ENCODE measurements at places on chromosomes 3 and 15.

DNA sequence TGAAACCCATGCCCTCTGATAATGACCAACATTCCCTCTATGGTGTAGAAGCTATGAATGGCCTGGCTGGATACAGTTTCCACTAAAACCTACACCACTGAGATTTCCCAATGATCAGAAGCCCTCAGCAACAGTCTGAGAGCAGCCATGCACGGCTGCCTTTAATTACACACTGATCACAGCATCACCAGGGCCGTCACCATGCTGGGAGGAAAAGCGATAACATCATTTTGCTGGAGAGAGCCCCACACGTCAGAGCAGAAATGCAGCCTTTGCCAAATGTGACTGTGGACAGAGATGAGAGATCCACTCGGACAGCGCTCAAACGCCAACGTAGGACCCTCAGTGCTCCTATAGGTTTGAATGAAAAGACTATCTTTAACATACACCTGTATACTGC lies 135.0 kb downstream of the XXYLT1 start:
- no peak for DNase-seq

DNA sequence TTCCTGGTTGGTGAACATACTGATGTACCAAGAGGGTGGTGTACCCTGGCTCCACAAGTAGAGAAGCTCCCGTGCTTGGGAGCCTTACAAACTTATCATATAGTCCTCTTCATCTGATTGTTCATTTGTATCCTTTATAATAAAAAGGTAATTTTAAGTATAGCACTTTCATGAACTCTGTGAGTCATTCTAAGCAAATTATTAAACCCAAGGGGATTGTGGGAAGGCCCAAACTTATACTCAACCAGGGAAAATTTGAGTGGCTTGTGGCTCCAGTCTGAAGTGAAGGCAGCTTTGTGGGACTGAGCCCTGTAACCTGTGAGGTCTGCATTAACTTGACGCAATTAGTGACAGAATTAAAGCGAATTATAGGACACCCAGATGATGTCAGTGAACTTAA lies 29.0 kb downstream of the TTBK2 start:
- DNase-seq, result no peak

- DNase-seq, result no peak
Observed at GRCh38 chr3:105375750-105376511, 9.2 kb downstream of the ALCAM start.

- DNase-seq, result no peak
Observed at GRCh38 chr3:12247411-12247810, 41.5 kb upstream of the PPARG start.

DNA sequence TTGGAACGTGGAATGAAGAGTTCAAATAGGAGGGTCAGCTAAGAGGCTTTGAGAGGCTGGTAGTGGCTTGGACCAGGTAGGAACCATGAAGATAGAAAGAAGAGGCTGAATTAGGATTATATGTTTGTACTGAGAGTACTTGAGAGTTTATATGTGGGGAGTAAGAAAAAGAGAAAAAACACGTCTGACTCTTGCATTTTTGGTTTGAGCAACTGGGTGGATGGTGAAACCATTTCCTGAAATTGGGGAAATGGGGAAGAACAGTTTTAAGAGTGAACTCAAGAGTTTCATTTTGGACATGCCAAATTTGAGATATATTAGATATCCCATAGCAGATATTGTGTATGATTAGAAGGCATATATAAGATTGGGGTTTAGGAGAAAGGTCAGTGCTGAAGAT lies 92.9 kb upstream of the TNIK start:
- no peak for DNase-seq

DNA sequence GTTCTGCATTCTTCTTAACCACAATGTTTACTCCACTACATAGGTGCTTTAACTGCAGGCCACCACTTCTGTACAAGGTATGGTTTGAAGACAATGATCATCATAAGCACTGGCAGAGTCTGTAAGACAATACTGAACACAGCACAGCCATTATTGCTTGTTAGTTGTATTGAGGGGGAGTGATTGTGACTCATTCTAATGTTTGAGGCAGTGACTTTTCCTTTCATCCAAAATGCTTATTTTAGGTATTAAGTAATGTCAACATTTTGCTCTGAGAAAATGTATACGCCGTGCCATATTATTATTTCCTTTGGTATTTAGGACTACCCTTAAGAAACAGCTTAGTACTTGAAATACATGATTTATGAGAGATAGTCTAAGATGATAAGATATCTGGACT lies 618.2 kb upstream of the ZNF717 start:
- peak; percentile 8 for DNase-seq

DNA sequence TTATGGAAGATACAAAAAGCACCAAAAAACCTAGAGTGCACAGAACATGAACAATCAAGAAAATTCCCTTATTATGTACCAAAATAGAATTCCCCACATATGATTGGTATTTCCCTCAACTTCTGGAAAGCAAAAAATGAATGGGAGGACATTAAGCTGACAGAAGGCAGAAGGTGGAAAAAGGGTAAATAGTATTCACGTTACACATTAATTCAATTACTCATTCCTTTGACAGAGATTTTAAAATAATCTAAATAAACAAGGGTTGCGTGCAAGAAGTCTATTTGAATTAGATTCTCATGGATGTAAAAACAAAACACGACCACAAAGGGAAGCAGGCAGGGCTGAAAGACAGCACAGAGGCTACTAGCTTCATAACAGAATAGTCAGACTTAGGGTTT lies 260.5 kb upstream of the ZPLD1 start:
- DNase-seq, result no peak

GRCh38 chr3:143078883-143079282 lies 40.7 kb upstream of the CHST2 start:
- no peak for DNase-seq

GRCh38 chr3:118810499-118811035 lies 224.1 kb downstream of the IGSF11 start:
- DNase-seq, result no peak

DNA sequence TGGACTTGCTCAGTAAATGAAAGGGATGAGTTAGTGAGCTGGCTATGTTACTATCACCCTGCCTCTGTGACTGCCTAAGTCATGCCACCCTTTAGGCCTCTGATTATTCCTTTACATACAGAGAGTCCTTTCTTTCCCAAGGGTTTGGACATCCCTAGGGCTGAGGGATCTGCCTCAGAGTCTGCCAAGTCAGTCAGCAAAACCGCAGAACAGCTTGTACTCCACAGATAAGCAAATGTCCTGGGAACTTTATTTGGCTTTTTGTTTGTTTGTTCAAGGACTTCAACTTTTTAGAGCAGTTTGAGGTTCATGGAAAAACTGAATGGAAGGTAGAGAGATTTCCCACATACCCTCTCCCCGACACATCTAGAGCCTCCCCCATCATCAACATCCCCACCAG lies 82.6 kb upstream of the TRIM42 start:
- no peak for DNase-seq

GRCh38 chr3:11568503-11569155 lies 75.1 kb downstream of the VGLL4 start:
- peak; percentile 68 for DNase-seq

DNA sequence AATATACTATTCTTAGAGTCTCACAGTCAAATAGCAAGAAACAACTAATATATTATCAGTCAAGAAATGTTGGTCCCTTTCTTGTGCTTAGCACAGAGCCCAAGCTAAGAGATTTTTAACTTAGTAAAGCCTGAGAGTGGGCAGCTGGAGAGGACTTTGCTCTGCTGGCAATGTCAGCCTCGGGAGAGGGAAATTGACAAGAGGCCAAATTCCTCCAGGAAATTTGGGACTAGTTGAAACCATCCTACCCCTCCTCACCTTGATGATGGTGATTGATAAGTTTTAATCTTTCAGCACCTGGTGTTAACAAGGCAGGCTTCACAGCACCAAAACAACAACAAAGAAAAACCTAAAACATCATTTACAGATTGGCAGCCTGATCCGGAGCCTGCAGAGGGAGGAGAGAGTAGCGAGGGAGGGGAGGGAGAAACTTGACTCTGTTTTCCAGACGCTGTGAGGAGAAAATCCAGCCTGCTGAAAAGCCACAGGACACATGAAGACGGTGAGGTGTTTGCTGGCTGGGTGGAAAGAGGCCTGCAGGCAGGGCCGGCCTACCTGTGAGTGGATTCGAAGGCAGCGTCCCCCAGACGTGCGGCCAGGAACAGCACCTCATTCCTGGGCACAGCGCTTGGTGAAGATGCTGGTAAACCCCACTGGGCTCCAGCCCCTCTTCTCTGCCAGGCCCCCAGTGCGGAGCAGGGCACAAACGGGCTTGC lies 150.9 kb downstream of the LRRC28 start:
- DNase-seq, result no peak

DNA sequence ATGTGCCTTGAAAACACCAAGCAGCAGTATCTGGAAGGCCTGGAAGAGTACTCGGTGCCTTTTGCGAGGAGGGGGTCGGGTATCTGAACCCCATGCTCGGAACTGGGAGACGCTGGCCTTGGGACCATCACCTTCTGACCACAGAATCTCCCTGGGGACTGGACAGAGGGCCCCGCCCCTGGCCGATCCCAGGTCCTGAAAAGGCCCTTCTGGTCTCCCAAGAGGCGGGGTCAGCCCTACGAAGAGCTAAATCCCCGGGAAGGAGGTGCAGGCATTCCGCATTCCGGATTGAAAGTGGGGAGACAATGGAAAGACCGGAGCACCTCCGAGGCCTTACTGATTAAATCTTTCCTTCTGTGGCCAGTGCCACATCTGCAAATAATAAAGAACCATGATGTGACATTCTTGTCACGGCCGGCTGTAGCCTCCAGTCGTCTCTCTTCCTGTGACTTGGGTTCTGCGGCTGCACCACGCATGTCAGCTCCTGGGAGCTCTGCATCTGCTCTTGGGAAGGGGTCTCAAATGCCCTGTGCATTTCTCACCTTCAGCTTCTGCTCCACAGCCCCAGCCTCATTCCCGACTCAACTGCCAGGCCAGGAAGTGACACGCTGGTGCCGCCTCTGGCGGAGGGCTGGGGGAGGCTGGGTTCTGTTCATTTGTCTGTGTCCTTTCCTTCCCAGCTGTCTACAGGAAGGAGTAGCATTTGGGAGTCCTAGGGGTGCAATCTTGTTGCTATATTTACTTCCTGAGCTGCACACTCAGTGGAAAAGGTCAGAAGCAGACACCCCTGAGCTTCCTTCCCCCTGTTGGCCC lies 173.5 kb downstream of the KLF13 start:
- DNase-seq, result no peak

DNA sequence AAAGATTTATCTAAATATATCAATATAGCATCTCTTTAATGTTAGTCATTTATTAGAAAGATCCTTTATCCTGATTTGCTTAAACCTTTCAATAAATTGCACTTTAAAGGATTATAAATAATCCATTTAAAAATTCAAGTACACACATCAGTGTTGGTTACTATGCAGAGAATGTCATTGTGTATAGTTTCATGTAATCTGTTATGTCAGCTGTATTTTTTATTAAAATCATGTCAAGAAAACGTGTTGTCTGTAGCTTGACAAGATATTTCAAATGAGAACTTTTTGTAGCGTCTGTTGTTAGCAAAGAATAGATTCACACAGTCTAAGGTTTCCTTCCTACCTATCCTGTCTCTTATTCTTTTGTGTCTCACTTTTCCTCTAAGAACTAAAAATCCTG lies 7.8 kb downstream of the PDHB start:
- no peak for DNase-seq

DNA sequence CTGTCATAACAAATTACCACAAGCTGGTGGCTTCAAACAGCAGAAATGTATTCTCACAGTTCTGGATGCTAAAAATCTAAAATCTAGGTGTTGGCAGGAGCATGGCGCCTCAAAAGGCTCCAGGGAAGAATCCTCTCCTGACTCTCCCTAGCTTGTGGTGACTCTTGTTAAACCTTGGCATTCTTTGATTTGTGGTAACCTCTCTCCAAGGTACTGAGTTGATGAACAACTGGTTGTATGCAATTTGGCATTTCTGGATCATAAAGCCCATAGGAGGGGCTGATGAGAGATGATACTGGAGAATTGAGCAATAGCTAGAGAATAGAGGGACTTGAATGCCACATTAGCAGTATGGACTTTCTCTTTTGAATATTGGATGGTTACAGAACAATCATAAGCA lies 821.8 kb downstream of the TBL1XR1 start:
- no peak for DNase-seq

GRCh38 chr3:45593708-45594601 lies 596 bp upstream of the LIMD1 start:
- peak; percentile 67 for DNase-seq

GRCh38 chr15:82855286-82856100 lies 46.1 kb downstream of the WHAMM start:
- DNase-seq, result no peak

DNA sequence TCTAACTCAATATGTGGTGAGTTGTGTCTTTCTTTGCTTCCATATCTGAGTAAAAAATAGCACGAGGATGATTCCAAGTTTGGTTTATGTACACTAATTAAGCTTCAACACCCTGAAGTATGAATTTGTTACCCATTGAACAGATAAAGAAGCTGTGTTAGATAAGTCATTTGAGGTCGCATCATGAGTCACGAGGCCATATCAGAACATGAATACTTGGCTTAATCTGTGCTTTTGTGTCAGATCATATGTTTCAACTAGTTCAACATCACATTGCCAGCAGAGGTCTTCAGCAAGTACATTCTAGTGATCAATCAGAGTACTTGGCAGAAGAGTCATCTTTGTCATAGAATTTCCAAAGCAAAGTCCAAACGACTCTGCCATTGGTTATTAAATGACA lies 26.3 kb upstream of the MITF start:
- DNase-seq, result no peak

Measured in Ammon's horn (tissue), 1 donor.